ENCODE measurements at places on chromosomes 1 and 21.

GRCh38 chr1:45765999-45766792, 15.7 kb upstream of the IPP start:
- DNase-seq = no peak

DNA sequence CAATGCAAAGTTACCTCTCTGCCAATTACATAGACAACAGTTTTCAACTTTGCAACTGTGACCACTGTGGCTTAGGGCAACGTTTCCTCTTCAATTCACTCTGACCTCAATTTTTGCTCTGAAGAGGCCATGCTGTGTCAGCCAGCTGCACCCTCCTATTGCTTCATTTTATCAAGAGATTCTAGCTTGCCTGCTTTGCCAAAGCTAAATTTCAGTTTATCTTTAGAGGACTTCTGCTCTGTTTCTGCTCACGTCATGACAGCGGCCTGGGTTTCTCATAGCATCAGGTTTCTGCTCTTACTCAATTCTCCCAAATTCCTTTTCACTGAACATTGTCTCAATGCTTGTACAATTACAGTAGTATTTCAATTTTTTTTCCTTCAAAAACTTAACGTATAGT, 154.6 kb downstream of the PLA2G4A start:
- DNase-seq = no peak

DNA sequence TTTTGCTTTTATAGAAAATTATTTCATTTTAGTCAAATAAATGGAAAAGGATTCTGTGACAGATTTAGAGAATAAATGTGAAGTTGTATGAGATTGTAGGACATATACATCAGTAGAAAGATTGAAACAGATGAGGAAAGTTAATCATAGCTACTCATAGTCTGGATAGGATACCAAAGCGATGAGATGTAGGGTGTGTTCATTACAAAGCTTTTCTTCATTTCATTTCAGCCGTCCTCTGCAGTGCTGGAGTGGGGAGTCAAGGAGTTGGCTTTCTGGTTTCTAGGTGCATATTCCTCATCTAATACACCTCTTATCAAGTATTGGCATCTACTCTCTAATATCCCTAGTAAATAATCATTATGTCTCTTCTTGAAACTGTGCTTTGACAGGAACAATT, 149.5 kb upstream of the NEGR1 start:
- no peak for DNase-seq

DNA sequence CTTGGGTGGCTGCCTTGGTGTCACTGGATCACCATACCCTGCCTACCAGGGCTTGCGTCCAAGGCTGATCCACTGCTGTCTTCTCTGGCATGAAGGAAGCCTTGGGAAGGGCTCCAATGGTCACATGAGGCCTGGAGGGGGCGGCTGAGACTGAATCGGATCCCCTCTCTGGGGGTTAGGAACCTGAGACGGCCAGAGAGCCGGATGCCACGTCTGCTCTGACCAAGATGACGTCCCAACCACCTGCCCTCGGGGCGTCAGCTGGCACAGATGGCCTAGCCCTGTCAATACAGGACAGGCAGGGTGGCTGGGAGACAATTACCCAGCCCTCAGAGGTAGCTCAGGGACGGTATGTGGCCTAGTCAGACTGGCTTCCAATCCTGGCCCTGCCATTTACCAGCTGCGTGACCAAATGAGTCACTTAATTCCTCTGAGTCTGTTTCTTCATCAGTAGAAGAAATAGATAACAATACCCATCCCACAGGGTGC, 5.4 kb downstream of the TRIM62 start:
- no peak for DNase-seq

GRCh38 chr21:44260066-44260465, 1.6 kb downstream of the DNMT3L start:
- no peak for DNase-seq

GRCh38 chr1:226424221-226425003, 16.5 kb upstream of the PARP1 start:
- DNase-seq = no peak

DNA sequence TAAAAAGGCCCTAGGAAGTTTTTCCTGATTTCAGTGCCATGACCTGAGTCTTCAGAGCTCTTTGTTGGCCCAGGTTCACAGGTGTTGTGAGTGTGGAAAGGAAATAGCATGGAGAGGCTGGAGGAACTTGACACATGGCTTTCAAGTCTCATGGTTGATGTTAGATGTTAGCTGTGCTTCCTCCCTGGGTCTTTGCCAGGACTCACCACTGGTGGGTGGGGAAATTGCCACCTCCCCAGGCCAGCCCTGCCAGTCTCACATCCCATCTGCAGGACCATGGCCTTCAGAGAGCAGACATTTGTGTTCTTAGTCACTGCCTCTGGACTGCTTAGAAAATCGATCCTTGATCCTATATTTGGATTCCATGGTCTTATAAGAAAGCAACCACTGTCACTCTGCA, 383.2 kb downstream of the DISC1 start:
- DNase-seq = no peak

- no peak for DNase-seq
Measured at GRCh38 chr1:25095635-25096200, 136.6 kb downstream of the SYF2 start.

Measured in activated T-cell treated with anti-CD3 and anti-CD28 coated beads for 1 hour (primary cell).